IgD-negative memory B cell (primary cell): ENCODE measurements at places on chromosomes 5 and 9. TPM values are rescaled to one million over a fixed set of nuclear protein-coding genes. Genes with fewer than 3 reads are reported as not detected.

The HDHD3 gene
- polyA plus RNA-seq = 48.0 TPM

The ENTPD8 gene
- polyA plus RNA-seq = not detected

The COL5A1 gene
- polyA plus RNA-seq = not detected

The NEUROG1 gene
- not detected for polyA plus RNA-seq

The SLC36A2 gene
- polyA plus RNA-seq = not detected

The FOXD4L3 gene
- polyA plus RNA-seq = not detected

The TNFSF8 gene
- polyA plus RNA-seq = 3.5 TPM

The ADRB2 gene
- polyA plus RNA-seq = 9.1 TPM

The TARS1 gene
- 66.5 TPM for polyA plus RNA-seq

The ARID3C gene
- not detected for polyA plus RNA-seq

The DMGDH gene
- polyA plus RNA-seq = 0.70 TPM

The ELOVL7 gene
- polyA plus RNA-seq = 0.90 TPM
